T-helper 2 cell treated with Interferon-gamma antibody and Interleukin-4, amounts not matched to agents 5 μg/mL and 100 μg/mL, for 36 hours (primary cell): ENCODE measurements at places on chromosomes 2 and 18.

DNA sequence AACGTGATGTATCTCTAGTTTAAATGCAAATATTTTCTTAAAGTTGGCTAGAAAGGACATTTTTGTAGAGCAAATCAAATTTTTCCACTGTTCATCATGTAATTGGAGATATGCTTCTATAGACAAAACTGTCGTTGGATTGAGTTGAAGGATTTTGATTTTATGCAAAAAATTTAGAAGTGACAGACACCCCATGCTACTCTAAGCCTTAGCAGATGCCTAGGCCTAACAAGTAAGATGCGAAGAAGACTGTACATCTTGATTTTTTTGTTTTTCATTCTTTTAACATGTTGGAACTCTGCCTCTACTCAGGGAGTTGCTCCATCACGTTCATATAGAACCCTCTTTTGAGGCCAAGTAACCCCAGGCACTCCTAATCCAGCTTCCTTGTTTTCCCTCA, 331.0 kb downstream of the PARD3B start:
- DNase-seq: no peak

DNA sequence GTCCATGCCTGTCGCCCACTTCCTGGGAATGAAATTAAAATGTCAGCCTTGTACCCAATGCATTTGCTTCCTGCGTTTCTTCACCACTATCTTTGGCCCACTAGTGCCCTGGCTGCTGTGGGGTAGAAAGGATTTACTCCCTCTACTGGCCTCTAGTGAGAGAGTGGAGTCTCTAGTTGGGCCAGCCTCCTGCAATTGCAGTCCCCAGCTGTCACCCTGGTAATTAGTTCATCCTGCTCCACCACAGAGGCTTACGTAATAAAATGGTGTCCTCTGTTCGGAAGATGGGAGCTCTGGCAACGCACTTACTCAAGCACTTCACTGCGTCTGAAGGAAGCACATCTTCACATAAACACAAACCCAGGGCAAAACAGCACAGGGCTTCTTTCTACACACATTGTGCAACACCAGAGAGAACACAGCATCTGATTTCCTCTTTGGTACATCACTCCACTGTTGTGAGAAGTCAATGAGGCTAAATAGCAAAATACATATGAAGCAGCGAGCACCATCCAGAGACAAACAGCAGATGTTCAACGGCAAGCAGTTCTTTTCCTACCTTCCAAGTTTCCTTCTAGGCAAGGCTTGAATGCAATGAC, 274.6 kb downstream of the LRATD1 start:
- DNase-seq: no peak

GRCh38 chr18:23972453-23972852, 42.1 kb upstream of the TTC39C start:
- DNase-seq: peak; percentile 46

- DNase-seq: no peak
Observed at GRCh38 chr2:228688007-228688645, 506.6 kb upstream of the SPHKAP start.

- DNase-seq: no peak
Observed at GRCh38 chr18:11387880-11388279, 221.5 kb upstream of the SLC35G4 start.

DNA sequence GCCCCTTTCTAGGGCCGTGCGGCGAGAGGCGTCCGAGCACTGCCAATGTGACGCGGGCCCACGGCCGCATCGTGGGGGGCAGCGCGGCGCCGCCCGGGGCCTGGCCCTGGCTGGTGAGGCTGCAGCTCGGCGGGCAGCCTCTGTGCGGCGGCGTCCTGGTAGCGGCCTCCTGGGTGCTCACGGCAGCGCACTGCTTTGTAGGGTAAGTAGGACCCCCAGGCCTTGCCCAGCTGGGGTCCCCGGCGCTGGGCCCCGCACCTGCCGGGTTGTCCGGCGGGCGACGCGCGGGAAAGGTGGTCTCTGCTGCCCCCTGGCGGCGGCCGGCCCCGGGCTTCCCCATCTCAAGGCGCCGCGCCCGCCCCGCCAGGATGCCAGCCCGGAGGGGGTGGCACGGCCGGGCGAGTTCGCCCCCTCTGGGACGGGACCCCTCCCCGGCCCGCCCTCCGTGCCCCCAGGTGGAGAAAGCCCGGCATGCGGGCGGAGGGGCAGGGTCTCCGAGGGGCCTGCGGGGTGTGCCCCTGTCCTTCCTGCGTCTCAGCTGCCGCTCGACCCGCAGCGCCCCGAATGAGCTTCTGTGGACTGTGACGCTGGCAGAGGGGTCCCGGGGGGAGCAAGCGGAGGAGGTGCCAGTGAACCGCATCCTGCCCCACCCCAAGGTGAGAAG, 1.9 kb downstream of the PRSS56 start:
- peak; percentile 49 for DNase-seq

DNA sequence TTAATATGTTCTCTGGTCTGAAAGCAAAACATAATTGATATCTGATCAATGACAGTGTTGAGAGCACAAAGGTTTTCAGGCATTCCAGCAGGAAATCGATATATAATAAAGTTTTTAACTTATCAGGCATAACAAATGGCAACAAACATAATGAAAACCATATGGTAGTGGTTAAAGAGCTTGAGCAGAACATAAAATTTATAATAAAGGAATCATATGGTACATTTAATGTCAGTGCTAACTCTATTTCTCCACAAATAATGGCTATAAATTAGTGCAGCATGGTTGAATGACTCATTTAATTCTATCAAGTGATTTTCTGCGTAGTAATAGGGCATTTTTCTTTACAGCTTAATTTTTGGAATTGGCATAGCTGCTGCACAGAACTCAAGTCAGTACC, 306.2 kb downstream of the FSIP2 start:
- DNase-seq: no peak
